Epithelial cell of prostate (primary cell): ENCODE measurements at places on chromosomes 6 and 20.
A peak's percentile ranks its signal among the peaks of the same experiment; 100 is the strongest.

DNA sequence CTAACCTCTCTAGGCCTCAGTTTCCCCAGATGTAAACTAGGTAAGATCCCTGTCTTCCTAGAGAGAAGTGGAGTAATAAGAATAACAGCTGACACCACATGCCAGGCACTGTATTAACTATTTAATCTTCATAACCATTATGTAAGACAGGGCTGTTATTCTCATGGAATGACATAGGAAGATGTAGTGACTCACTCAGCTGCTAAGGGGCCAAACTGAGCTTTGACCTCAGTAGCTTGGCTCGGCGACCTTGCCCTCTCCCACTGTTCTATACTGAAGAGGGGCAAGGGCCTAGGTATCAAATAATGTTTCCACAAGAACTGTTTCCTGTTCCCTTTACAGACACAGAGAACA, 2.9 kb upstream of the MDGA1 start:
- no peak for DNase-seq

- no peak for DNase-seq
These were observed 439.0 kb upstream of the JAG1 start for GRCh38 chr20:11112832-11113231.

DNA sequence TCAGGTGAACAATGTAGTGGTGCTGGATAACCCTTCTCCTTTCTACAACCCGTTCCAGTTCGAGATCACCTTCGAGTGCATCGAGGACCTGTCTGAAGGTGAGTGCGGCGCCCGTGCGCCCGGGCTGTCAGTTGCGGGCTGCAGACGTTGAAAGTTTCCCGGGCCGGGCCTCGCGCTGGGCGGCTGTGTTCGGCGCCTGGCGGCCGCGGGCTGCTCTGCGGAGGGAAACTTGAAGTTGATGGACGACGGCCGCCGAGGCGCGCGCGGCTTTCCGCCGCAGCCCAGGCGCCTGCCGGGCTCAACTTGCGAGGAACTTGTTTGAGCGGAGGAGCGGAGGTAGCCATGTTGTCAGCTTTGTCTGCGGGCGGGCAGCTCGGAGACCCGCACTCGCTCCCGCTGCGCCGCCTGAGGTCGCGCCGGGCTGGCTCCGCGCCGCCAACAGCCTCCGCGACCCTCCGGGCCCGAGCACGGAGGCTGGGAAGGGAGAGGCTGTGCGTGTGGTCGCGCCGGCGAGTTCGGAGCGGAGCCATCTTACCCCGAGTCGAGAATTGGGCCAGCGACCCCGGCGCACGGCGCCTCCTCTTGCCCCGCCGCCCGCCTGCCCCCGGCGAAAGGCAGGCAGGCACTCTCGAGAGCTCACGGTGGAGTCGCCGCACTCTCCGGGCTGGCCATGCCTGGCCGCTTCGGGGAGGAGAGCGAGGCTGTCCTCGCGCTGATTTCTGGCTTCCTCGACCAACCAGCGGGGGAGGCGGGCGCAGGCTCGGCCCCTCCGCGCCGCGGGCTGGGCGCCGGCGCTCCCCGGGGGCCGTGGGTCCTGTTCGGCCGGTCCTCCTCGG, 691 bp downstream of the ASF1A start:
- no peak for DNase-seq

- DNase-seq: no peak
These were observed 802 bp upstream of the FERMT1 start for GRCh38 chr20:6123649-6124014.

DNA sequence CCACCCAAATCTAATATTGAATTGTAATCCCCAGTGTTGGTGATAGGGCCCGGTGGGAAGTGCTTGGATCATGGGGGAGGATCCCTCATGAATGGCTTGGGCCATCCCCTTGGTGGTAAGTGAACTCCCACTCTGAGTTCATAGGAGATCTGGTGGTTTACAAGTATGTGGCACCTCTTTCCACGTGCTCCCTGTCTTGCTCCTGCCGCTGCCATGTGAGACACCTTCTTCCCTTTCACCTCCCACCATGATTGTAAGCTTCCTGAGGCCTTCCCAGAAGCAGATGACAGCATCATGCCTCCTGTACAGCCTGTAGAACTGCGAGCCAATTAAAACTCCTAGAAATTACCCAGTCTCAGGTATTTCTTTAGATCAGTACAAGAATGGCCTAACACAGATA, 150.8 kb downstream of the SH3BGRL2 start:
- no peak for DNase-seq

GRCh38 chr6:57089265-57089664, 723 bp upstream of the ZNF451 start:
- no peak for DNase-seq

GRCh38 chr6:16684896-16685554, 76.2 kb downstream of the ATXN1 start:
- DNase-seq: peak; percentile 88

DNA sequence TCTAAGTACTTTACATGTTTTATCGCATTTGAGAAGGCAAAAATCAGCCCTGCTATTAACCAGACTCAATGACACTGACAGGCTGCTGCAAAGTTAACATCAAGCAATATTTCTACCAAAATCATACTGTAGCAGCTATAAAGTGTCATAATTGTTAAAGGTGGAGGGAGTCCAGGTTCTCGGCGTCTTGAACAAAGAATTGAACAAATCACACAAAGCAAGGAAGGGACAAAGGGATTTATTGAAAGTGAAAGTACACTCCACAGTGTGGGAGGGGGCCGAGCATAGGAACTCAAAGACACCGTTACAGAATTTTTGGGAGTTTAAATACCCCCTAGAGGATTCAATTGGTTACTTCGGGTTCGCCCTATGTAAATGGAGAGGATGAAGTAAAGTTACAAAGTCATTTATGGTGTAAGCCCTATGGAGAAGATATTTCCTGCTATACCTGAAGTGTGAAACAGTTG, 12.9 kb upstream of the ZNF391 start:
- no peak for DNase-seq

DNA sequence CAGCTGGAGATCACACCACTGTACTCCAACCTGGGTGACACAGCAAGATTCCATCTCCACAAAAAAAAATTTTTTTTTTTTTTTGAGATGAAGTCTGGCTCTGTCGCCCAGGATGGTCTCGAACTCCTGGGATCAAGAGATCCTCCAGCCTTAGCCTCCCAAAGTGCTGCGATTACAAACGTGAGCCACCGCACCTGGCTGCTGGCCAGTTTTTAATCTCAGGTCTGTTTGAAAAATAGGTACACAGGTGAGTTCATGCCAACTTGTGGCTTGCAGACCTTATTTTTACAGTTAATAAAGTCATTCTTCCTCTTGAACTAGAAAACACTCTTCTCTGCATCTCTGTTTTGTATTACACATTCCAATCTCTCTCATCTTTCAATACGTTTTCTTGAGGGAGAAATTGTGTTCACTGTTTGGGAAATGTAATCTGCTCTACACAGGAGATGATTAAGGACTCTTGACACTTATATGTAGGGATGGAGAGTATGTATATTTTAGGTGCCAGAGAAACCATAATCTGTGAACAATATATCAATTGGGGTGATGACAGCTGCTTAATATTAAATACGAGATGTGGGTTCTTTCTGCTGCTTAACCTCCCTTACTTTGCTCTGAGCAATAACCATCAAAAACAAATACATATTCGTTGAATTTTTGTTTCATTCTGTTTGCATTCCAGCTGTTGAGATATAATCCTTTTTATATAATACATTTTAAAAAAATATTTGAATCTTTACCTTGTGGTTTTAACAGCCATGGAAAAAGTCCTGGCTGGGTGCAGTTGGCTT, 17.7 kb upstream of the RIPOR3 start:
- DNase-seq: no peak

- DNase-seq: no peak
These were observed 28.2 kb downstream of the SNX5 start for GRCh38 chr20:17940224-17940971.

- DNase-seq: no peak
These were observed 88.6 kb upstream of the NEDD9 start for GRCh38 chr6:11320914-11321597.

DNA sequence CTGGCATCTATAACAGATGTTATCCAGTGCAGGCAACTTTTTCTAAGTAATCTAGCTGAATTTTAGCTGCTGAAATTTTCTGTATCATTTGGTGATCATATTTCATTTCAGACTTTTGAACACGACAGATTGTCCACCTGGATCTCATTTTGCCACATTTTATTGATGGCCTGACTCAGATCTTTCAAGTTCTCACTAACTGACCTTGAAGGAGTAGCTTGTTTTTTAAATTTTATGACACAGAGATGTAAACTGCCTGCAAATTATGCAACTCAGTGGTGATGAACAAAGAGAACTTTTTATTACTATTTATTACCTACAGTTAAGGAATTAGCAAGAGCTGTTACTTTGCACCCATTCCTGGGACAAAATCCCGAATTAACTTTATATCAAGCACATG, 366.4 kb downstream of the PAX1 start:
- no peak for DNase-seq

DNA sequence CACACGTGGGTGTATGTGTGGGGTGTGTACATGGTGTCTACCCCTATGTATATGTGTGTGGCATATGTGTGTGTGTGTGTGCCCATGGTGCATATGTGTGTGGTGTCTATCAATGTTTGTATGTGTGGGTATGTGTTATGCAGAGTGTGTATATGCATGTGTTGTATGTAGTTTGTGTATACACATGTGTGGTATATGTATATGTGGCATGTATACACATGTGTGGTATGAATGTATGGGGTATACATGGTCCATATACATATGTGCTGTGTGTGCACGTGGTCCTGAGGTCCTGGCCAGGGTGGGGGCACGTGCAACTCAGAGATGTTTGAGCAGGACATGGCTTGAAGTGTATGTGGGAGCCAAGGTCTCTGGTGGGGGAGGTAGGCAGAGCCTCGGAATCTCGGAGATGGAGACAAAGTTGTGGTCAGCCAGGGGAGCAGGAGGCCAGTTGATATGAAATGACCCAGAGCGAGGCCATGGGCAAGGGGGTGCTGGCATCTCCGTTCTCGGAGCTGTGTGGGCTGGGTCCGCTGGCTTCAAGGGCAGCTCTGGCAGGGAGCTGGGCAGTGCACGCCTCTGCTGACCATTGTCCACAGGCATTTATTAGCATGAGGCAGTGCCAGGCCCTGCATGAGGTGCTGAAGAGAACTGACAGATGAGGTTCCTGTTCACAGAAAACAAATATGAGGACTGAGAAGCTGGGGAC, 276.2 kb upstream of the CHD6 start:
- no peak for DNase-seq

DNA sequence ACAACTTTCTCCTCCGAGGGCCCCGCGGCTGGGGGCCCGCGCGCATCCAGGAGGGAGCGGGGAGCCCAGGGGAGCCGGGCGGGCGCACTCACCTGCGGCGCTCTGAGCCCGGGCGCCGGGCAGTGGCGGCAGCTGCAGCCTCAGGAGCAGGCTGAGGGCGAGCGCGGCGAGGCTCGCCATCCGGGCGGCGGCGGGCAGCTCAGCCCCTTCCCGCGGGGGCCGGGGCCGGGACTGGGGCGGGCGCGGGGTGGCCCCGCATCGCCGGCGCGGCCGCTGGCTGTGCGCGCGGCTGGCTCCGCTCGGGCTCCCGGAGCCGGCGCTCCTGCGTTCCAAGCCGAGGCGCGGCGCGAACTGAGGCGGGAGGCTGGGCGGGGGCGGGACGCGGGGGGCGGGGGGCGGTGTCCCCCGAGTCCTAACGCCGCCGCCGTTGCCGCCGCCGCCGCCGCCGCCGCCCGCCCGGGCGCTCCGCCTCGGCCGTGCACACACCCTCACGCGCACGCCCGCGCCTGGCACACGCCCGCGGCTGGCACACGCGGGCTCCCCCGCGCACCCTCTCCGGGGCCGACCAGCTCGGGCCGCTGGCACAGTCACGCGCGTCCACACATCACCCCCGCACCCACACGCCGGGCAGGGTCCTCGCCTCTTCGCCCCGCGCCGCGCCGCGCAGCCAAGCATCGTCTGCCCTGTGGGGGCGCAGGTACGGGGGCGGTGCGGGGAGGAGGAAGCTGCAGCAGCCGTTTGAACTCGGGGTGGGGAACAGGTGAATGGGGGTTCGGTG, at the start of gene PTPRT:
Gene PTPRT (minus strand): TSS at position 353 of the 778 bp plus-strand sequence. CDS start 173 bp downstream, at position 180.
- no peak for DNase-seq

GRCh38 chr20:47784599-47785310, 526 bp downstream of the SULF2 start:
- DNase-seq: no peak

DNA sequence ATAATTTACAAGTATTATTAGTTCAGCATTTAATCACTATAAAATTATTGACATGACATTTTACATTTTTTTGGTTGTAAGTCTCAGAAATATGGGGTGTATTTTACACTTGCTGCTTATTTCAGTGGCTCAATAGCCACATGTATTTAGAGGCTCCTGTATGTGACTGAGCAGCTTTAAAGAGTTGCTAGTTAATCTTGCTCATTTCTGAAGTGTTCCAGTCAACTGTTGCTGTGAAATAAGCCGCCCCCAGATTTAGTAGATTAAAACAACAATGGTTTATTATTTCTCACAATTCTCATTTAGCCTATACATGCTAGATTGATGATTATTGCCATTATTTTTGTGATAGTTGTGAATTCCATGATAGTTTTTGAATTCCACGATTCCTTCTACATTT, 23.0 kb downstream of the CD109 start:
- no peak for DNase-seq

DNA sequence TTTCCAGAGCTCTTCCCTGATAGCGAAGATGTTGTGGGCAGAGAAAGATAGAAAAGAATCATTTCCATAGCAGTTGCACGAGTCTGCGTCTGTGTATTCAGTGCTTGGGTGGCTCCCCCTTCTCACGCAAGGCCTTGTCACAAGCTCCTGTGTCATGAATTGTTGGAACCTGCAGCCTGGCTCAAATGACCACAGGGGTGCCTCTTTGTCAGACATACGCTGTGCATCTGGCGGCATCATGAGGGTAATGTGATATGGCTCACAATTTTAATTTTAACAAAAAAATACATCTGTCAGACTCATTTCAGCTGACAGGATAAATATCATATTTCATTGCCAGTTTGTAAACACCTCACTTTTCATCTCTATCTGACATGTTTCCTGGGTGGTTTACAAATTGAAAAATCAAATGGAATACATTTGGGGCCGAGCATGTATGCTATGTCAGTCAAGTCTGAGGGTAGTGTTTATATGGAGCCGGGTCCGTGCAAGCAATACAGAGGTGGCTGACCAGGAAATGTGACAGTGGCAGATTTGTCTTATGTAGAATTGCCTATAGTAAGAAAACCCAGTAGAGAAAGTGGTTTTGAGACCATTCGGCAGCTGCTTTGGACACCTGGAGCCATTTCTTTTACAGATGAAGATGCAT, 90.9 kb downstream of the CAP2 start:
- no peak for DNase-seq

GRCh38 chr6:63440057-63440456, 120.3 kb upstream of the LGSN start:
- no peak for DNase-seq

DNA sequence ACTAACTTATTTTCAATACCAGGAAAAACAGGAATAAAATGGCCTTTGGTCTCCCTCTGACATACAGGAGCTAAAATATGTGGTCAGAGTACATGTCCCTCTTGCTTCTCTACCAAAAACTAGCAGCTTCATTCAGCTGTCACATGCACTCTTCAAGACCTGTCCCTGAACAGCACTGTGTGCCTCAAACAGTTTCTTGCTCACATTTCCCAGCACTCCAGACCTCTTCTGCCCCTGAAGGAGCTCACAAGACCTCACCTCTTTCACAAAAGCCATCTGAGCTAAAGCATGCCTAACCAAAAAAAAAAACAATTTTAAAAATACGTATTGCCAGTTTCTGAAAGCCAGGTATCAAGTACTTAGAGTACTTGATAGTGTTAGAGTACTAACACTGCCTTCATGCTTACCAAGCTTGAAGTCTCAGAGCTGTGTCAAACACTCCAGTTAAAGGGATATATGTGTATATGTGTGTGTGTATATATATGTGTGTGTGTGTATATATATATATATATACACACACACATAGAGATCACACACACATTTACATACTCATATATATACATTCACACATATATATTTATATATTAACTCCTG, 148.3 kb upstream of the POU3F2 start:
- DNase-seq: no peak

- no peak for DNase-seq
These were observed 40.4 kb upstream of the GFRAL start for GRCh38 chr6:55286824-55287223.
